ENCODE measurements at places on chromosomes 5 and 9.
A peak's percentile ranks its signal among the peaks of the same experiment; 100 is the strongest.

- peak; percentile 61 for DNase-seq
These were observed 431.0 kb upstream of the MEF2C start for GRCh38 chr5:89313804-89314588.

DNA sequence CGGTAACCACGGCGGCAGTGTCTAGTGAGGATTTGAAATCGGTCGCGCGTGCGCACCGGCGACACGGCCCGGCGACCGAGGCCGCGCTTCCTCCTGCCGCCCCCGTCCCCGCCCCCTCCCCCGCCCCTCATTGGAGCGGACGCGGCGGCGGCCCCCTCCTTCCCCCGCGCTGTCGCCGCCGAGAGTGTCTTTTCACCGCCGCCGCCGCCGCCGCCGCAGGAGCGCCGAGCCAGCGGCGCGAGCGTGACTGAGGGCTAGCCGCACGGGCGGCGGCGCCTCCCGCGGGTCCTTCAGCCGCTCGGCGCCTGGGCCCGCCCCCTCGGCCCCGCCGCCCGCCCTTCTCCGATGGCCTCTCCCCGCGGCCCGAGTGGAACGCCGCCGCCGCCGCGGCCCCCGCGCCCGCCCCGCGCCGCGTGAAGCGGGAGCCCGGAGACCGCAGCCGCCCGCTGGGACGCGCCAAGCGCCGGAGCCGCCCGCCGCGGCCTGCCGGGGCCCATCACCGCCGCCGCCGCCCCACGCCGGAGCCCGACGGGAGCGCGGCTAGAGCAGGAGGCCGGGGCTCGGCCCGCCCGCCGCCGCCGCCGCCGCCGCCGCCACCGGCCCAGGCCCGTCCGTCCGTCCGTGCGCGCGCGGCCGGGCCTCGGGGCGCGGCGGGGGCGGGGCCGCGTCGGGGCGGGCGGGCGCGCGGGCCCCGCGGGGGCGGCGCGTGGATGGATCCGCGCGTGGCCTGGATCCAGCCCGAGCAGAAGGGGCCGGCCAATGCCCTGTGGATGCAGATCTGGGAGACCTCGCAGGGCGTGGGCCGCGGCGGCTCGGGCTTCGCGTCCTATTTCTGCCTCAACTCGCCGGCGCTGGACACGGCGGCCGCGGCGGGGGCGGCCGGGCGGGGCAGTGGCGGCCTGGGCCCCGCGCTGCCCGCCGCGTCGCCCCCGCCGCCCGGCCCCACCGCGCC lies at the start of gene TENT4A:
TENT4A (plus strand) TSS at position 159 of the 952 bp plus-strand sequence; CDS start at position 711, 552 bp downstream.
- DNase-seq: no peak

GRCh38 chr9:95242613-95243012 lies 74.9 kb downstream of the FANCC start:
- no peak for DNase-seq

DNA sequence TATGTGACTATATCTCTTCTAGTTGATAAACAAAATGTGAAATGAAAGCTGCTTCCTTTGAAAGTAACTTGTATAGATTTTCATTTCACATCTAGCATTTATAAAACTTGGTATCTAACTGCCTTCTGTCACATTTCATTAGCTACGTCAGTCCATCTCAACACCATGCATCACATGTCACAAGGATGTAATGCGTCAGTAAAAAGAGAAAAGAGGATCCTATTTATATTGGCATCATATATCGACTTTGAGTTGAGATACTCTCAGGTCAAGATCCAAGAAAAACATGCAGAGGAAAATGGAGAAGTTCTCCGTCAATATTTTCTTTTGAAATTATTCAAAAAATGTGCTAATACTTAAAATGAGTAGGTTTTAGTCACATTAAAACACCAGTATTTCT lies 1211.2 kb downstream of the EFNA5 start:
- no peak for DNase-seq

Data from amniotic stem cell (primary cell).